ENCODE measurements at places on chromosomes 6 and 20.

DNA sequence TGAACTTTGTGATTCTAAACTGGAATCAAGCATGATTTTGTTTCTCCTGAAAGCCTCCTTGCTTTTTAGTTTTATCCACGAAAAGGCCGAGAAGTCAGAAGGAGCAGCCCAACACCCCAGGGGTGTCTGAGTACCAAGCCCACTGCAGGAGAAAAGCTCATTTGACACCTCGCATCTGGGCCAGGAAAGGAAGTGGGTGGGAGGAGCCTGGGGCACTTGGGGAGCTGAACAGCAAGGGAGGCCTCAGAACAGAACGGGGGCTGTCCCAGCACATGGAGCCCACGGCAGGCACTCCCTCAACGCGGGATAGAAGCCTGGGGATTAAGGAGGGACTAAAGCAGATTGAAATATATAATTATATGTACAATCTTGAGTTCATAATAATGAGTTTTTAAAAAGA lies 6.6 kb downstream of the KIF25 start:
- DNase-seq = no peak

DNA sequence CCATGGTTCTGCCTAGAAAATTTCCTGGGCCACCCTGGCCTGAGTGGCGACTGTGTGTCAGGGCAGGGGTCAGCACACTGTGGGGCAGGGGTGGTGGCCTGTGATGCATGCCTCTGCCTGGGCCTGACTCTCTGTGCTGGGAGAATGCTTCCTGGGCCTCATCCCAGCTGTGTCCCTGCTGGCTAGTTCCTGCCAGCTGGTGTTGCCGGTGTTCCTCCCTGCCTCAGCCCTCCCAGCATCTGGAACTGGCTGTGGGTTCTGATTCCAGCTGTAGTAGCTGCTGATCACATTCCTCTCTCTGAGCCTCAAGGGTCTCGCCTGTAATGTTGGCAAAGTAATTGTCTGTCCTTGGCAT lies 101.5 kb downstream of the SYCP2 start:
- DNase-seq = no peak

GRCh38 chr6:17905611-17906592 lies 81.5 kb downstream of the KIF13A start:
- DNase-seq = no peak

DNA sequence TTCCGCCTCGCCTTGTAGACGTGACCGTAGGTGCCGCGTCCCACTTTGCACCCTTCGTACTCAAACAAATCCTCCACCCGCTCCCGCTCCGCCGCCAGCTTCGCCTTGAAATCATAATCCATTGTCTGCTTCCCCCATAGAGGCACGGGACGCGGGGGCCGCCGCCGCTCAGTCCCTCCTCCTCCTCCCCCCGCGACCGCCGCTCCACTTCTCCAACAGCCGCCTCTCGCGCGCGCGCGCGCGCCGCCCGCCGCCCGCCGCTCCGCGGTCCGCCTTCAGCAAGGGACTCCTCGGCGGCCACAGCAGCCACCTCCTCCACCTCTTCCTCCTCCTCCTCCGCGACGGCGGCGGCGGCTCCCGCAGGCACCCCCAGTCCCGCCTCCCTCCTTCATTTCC lies 256 bp downstream of the CDK19 start:
- no peak for DNase-seq

DNA sequence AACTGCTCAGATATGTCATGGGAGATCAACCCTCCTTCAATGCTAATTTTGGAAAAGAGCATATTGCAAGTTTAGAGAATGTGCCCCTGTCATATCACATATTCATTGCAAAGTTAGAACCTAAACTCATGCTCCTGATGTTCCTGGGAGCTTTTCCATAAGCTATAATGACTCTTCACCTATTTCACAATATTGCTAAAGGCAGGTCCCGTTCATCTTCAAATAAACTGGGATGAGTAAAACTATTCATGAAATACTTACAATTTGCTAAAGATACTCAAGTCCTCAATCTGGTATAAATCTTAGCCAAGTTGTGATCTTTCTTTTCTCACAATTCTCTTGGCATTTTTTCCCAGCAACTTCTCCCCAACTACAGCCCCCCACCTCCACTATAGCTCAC lies 121.7 kb upstream of the TNFAIP3 start:
- DNase-seq = no peak

DNA sequence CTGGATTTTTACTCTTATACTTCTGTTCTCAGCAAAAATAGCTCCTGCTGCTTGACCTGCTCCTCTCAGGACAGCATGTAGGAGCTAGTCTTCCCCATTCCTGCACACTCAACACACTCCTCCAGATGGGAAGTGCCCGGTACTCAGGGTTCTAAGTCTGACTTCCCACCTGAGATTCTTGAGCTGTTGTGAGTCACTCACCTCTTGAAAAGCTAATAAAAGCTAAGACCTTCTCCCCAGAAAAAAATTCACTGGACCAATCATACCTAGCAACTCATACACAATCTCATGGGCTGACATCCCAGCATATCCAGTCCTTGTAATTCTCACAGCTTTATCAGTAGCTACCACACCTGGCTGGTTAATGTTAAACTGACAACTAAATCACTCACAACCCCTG lies 53.5 kb downstream of the TRPC4AP start:
- DNase-seq = no peak

DNA sequence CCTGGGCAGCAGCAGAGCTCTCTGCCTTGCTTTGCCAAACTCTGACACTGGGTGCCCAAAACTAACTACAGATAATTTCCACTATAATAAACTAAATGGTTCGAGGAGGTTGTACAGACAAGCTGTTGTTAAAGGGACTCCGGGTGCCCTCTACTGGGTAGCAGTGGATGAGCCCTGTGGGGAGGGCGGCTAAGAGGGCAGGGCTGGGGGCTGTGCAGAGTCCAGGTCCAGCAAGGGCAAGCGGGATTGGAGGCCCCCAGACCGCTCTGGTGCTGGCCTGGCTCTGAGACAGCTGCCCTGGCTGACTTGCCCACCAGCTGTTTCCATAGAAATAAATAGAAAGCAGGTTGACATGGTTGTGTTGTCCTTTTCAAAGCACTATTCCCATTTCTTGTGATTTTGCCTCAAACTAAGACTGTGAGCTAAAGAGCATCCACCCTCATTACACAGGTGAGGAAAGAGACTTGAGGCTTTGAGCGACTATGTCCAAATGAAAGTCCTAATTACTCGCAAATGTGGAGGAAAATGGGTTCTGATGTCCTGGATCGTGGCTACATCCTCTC lies 167.6 kb upstream of the CST7 start:
- DNase-seq = no peak

GRCh38 chr6:156857573-156857972 lies 80.4 kb downstream of the ARID1B start:
- no peak for DNase-seq

DNA sequence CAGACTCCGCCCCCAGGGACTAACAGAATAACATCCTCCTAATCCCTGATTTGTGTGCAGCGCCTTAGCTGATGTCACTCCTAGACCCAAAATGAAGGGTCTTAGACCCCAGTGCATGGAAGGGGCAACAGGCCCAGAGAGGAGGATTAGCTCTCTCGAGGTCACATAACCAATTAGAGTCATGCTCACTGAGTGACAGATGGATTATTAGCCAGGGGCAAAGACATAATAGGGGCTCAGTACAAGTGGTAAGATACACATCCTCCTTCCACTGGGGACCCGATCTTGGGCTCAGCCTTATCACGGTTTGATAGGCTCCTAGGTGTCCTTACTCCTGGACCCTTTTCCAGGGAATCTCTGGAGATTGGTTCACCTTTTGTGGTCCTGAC lies 858 bp downstream of the TP53INP2 start:
- no peak for DNase-seq

- no peak for DNase-seq
These were observed 29.4 kb upstream of the RNF8 start for GRCh38 chr6:37324131-37325033.

GRCh38 chr6:4780360-4780812 lies 4.2 kb downstream of the CDYL start:
- no peak for DNase-seq

DNA sequence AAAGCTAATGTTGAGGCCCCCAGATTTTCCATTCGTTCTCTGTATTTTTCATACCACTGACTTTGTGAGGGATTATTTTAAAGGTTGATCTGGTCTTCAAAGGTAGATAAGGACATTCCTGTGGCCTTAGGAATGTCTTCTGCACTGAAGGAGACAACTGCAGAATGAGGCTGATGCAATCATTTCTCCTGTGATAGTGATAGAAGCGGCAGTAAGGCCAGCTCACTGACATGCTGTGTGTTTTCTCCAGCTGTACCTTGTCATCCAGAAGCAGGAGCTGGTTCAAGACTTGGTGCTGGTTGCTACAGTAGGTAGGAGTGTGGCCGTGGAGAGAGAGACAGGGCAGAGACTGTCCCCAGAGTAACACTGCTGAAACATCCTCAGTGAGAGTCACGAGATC lies 53.8 kb downstream of the DCBLD1 start:
- DNase-seq = no peak

GRCh38 chr6:38604700-38605099 lies 35.0 kb downstream of the BTBD9 start:
- DNase-seq = no peak

- DNase-seq = no peak
These were observed 226.2 kb downstream of the ERMARD start for GRCh38 chr6:169977434-169978265.

DNA sequence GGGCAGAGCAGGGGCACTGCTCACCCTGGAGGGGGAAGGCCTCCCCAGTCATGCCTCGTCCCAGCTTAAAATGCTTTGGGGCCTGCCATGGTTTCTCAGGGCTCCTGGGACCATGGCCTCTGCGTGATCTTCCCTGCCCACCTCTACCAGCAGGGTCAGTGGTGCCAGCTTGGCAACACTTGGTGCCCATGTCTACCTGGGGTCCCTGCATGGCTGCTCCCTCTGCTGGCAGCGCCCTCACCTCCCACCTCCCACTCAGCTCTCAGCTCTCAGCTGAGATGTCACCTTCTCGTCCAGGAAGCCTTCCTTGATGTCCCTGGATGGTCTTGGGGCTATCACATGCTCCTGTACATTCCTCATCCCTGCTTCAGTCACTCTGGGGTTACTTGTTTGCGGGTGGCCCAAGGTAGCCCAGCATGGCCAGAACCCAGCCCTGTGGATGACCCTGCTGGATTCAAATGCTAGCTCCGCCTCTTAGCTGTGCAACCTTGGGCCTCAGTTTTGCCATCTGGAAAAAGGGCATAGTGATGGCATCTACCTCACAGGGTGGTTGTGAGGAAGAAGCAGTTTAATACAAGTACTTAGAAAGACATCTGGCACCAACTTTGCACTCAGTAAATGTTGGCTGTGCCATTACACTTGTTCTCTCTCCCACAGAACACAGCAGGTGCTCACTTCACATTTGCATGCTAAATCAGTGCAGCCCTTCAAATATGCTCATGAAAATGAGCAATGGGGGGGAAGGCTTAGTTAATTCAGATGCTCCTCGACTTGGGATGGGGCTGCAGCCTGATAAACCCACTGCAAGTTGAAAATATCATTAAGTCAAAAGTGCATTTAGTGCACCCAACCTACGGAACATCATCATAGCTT lies 53.5 kb upstream of the PTPN1 start:
- no peak for DNase-seq

DNA sequence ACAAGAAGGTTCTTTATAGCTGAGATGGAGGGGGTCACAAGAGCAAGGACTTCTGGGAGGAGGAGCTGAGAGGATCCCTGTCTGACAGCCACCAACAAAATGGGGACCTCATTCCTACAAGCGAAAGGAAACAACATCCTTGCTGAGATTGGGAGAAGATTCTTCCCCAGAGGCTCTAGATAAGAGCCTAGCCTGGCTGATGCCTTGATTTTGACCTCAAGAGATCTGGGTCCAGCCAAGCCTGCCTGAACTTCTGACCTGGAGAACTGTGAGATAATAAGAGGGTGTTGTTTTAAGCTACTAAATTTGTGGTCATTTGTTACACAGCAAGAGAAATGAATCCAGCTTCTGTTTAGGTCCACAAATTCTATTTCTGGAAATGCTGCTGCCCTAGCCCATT lies 75.4 kb upstream of the SLC4A11 start:
- DNase-seq = no peak

DNA sequence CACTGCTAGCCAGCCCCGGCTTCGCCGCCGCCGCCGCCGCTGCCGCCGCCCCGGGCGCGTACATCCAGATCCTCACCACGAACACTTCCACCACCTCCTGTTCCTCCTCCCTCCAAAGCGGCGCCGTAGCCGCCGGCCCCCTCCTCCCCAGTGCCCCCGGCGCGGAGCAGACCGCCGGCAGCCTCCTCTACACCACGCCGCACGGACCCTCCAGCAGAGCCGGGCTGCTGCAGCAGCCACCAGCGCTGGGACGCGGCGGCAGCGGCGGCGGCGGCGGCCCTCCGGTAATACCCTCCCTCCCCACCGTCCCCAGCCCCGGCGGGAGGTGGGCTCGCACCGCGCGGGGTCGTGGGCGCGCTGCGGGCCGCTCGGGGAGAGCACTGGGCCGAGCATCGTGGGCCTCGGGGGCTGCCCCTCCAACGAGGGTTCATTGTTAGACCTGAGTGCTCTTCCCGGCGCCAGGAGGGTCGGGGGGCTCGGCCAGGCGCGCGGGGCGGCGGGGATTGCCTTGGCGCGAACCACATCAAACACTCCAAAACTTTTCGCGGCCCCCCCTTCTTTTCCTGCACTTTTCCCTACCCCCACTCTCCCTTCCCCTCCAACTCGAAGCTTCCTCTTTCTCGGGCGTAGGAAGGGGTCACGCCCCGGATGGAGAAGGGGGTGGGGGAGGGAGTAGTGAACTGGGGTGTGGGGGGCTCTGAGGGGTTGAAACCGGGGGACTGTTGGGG lies 827 bp downstream of the E2F3 start:
- DNase-seq = peak; percentile 55

- no peak for DNase-seq
These were observed 42.9 kb downstream of the PHACTR3 start for GRCh38 chr20:59647271-59647670.

DNA sequence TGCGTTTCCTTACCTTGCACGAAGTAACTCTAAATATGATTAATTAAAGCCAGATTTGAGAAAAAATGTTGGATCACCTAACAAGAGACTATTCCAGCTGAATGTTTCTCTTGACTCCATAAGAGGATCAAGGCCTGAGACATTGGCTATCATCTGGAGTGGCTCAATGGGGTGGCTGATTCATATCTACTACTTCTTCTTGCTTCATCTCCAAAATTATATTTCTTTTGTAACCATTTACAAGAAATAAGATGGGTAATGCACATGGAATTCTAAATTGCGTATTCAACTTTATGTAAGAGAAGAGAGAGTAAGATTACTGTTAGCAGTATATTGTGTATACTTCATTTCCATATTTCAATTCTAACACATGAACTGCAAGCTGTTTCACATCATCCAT lies 819.0 kb upstream of the EYS start:
- no peak for DNase-seq

DNA sequence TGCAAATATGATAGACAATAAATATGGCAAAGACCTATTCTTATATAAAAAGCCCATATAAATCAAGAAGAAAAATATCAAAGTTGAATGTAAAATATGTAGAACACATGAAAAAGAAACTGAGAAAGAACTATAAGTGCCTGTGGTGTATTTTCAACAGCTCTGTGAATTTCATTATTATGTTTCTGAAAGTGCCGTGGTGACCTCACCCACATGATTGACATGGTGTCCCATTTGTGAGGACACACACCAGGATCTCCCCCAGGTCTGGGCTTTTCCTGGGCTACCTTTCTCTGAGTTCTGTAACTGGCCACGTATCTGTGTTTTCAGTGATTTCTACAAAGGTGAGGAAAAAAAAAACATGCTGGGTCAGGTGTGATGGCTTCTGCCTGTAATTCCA lies 86.7 kb downstream of the BMP6 start:
- no peak for DNase-seq

GRCh38 chr6:117169064-117169665 lies 96.2 kb upstream of the VGLL2 start:
- DNase-seq = no peak

Data from activated B cell treated with CpG ODN at 0.5 μM for 24 hours (primary cell).